Endothelial cell of umbilical vein (primary cell): ENCODE measurements at places on chromosomes 6 and 20. TPM values are rescaled to one million over a fixed set of nuclear protein-coding genes. Genes with fewer than 3 reads are reported as not detected.

Gene CLVS2
- total RNA-seq = not detected in 2 replicates

Gene ABHD16B
- not detected in 2 replicates for total RNA-seq

Gene KIFC1
- 63.4 and 65.9 TPM in 2 replicates for total RNA-seq

Gene LGSN
- not detected in 2 replicates for total RNA-seq

Gene SAPCD1
- 9.4 and 11.7 TPM in 2 replicates for total RNA-seq

Gene ZBP1
- not detected in 2 replicates for total RNA-seq

Gene KIF25
- not detected in 2 replicates for total RNA-seq

DNA sequence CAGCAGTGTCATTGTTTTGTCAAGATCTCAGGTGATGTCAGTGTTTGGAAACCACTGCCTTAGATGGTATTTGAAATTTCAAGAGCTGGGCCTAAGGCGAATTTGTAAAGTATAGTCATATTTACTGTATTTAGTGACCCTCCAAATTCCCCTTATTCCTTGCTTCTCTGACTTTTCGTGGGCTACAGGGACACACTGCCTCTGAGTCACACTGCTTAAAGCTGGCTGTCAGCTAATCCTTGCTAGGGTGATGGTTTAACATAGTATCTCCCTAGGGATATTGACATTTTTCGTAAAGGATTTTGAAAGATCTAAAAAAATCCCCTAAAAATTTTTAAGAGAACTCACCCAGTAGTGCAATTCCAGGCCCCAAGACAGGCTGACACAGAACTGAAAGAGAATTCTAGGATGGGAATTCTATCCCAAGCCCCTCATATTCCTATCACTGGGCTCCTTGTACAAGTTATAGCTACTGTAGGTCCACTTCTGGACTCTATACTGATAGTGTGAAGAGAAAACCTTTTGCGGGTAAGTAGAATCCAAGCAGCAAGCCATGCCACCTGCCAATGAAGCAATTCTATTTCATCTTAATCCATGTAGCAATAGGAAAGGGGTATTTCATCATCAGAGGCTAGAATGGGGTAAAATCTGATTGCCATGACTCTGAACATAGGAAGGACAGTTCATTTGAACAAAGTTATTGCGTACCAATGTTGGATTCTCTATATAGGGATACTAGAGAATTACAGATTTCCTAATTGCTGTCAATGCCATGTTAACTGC lies 4.3 kb downstream of the BMP6 start:
- no peaks in the 10 kb centered on the region for H3K27me3 ChIP-seq
- peaks cover 30% of the 10 kb centered on the region for H3K36me3 ChIP-seq
- H3K27ac ChIP-seq = peak overlapping the region; percentile 76
- H3K4me1 ChIP-seq = peaks cover 60% of the 10 kb centered on the region
- peak overlapping the region; percentile 94 for H3K4me3 ChIP-seq

- H3K36me3 ChIP-seq = no peaks in the 10 kb centered on the region
- no peaks in the 10 kb centered on the region for H3K27me3 ChIP-seq
- H3K27ac ChIP-seq = no peak overlapping the region
- no peaks in the 10 kb centered on the region for H3K4me1 ChIP-seq
Observed at GRCh38 chr6:39061182-39061581, 12.6 kb downstream of the GLP1R start.

- no peaks in the 10 kb centered on the region for H3K4me1 ChIP-seq
- H3K27ac ChIP-seq = no peak overlapping the region
- H3K36me3 ChIP-seq = no peaks in the 10 kb centered on the region
Observed at GRCh38 chr20:17129089-17129488, 97.8 kb upstream of the PCSK2 start.

- DNase-seq = no peak
- H3K36me3 ChIP-seq = no peaks in the 10 kb centered on the region
- no peak overlapping the region for H3K4me3 ChIP-seq
- H3K27me3 ChIP-seq = no peaks in the 10 kb centered on the region
Observed at GRCh38 chr6:79512014-79512413, 25.2 kb downstream of the LCA5 start.

DNA sequence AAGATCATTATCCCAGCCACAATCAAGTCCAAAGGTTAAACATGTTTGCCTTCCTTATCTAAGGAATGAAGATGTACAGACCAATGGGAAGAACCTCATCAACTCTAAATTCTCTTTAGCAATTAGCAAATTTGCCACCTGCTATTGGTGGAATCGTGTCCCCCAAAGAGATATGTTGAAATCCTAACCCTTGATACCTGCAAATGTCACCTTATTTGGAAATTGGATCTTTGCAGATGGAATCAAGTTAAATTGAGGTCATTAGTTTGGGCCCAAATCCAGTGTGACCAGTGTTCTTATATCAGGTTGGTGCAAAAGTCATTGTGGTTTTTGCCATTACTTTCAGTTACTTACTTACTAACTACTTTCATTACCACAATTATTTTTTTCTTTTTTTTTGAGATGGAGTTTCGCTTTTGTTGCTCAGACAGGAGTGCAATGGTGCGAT lies 31.3 kb downstream of the KLHL31 start:
- H3K4me1 ChIP-seq = no peaks in the 10 kb centered on the region
- no peak overlapping the region for H3K4me3 ChIP-seq
- H3K27me3 ChIP-seq = peaks cover 4% of the 10 kb centered on the region
- H3K27ac ChIP-seq = no peak overlapping the region

GRCh38 chr6:41850861-41851260 lies 44.3 kb downstream of the USP49 start:
- H3K4me3 ChIP-seq = no peak overlapping the region
- peaks cover 12% of the 10 kb centered on the region for H3K4me1 ChIP-seq
- H3K27me3 ChIP-seq = no peaks in the 10 kb centered on the region
- H3K36me3 ChIP-seq = no peaks in the 10 kb centered on the region

DNA sequence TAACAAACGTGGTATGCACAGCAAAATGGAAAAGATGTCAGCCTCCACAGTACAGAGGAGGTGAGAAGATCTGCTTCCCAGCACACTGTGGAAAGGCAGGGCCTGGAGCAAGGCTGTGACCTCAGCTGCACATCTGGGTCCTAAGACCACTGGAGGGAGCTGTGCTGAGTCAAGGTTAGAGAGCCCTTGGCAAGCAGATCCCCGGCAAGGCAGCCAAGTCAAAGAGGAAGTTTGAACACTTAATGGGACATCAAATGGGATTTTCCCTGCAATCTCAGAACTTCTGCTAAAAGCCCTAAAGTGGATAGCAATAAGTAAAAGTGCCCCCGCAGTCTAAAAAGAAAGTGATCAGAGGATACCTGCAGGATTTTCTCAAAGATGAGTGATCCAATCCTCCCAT lies 39.5 kb downstream of the UNC5CL start:
- H3K4me1 ChIP-seq = peaks cover 24% of the 10 kb centered on the region
- no peaks in the 10 kb centered on the region for H3K36me3 ChIP-seq
- no peaks in the 10 kb centered on the region for H3K27me3 ChIP-seq

DNA sequence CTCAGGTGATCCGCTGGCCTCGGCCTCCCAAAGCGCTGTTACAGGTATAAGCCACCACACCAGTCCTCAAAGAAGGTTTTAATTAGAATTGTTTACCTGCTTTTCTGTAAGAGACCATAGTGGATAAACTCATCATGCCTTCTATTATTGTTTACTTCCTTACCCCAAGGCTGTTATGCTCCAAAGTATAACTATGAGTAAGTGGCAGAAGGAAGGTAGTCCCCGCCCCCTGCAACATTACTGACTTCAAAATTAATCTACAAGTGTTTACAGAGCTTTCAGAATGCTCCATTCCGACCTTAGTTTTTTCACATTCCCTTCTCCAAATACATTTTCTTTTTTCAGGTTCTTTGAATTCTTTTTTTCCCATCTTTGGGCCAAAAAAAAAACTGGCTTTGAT lies 480.5 kb upstream of the NOX3 start:
- no peak for DNase-seq
- no peak overlapping the region for H3K4me3 ChIP-seq
- H3K27ac ChIP-seq = no peak overlapping the region
- H3K36me3 ChIP-seq = no peaks in the 10 kb centered on the region
- no peaks in the 10 kb centered on the region for H3K27me3 ChIP-seq

DNA sequence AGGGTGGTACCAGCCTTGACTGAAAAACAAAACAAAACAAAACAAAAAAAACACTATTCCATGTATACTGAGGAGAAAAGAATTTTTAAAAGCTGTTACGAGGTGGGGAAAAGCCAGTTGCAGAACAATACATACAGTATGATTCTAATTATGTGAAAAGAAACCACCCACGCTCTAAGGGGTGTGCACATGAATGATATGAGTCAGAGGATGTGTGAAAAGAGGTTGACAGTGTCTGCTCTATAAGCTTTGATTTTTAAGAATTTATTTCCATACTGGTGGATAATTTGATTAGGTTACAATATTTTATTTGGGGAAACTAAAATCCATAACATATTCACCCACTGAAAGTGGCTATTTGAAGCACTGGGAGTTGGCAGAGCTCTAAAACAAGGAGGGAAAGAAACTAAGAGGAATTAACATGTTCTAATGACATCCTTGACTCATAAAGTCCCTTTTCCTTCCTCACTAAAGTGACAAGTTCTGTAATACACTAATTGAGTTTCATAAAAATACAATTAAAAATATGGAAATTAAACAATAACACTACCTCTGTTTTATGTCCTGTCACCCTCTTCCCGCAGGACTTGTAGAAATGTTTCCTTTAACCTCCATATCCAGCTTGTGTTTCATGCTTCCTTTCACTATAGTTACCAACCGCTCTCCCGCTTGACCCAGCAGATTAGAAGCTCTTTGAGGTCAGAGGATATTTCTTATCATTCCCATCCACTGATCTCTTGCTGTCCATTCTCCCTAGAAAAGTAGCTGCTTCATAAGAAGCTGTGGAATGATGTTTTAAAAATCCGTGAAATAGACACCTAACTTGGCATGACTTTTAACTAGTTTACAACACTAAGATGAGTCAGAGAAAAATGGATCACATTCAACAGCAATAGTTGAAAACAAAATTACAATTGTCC lies 118.6 kb upstream of the CCDC28A start:
- H3K27me3 ChIP-seq = no peaks in the 10 kb centered on the region
- no peak overlapping the region for H3K4me3 ChIP-seq

GRCh38 chr20:55258559-55258958 lies 746.8 kb downstream of the CBLN4 start:
- H3K27ac ChIP-seq = no peak overlapping the region
- H3K4me3 ChIP-seq = no peak overlapping the region
- H3K27me3 ChIP-seq = no peaks in the 10 kb centered on the region
- H3K4me1 ChIP-seq = no peaks in the 10 kb centered on the region
- no peaks in the 10 kb centered on the region for H3K36me3 ChIP-seq

DNA sequence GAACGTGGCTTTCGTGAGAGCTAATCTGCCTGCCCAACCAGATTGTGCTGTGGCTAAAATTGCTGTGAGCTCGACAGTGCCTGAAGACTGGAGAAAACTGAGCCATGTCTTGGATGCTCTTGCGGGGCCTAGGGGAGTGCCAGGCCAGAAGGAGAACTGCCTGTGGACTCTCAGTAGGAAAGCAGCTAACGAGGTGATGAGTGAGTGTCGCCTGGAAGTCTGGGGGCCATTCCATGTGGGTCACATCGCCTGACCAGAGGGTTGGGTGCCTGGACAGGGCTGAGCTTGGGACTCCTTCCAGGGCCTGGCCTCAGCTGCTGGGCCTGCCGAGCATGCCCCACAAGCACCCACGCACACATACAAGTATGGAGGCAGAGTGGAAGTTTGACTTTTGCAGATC lies 166.5 kb downstream of the VEGFA start:
- DNase-seq = no peak
- no peak overlapping the region for H3K27ac ChIP-seq
- no peak overlapping the region for H3K4me3 ChIP-seq

DNA sequence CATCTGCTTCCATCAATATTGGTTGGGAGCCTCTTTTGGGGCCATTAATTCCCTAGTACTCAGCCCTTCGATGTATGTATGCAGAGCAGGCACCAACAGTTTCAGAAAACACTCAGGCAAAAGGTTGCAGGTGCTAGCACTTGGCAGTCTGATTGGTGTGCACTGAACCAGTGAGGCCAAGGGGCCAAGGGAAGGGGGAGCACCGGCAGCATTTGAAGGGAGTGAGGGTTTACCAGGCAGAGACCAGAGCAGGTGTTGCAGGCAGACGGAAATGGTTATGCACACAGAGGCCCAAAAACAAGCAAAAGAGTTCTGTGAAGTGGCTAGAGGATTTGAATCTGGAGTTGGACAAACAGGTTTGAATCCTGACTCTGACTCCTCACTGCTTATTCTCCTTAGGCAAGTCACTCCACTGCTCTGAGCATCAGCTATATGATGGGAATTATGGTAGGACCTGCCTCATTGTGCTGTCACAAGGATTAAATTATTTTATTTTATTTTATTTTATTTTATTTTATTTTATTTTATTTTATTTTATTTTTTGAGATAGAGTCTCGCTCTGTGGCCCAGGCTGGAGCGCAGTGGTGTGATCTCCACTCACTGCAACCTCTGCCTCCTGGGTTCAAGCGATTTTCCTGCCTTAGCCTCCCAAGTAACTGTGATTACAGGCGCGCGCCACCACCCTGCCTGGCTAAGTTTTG lies 58.1 kb upstream of the SHLD1 start:
- no peaks in the 10 kb centered on the region for H3K4me1 ChIP-seq
- H3K4me3 ChIP-seq = no peak overlapping the region
- no peaks in the 10 kb centered on the region for H3K36me3 ChIP-seq
- H3K27ac ChIP-seq = no peak overlapping the region
- DNase-seq = no peak
